ENCODE measurements at places on chromosomes 2 and 18.

- DNase-seq, result no peak
Measured at GRCh38 chr2:177537636-177538035, 145.1 kb downstream of the AGPS start.

- DNase-seq, result peak; percentile 78
Measured at GRCh38 chr18:61606068-61606660, 272.9 kb downstream of the CDH20 start.

GRCh38 chr18:37525262-37525585 is 40.4 kb downstream of the CELF4 start:
- no peak for DNase-seq

DNA sequence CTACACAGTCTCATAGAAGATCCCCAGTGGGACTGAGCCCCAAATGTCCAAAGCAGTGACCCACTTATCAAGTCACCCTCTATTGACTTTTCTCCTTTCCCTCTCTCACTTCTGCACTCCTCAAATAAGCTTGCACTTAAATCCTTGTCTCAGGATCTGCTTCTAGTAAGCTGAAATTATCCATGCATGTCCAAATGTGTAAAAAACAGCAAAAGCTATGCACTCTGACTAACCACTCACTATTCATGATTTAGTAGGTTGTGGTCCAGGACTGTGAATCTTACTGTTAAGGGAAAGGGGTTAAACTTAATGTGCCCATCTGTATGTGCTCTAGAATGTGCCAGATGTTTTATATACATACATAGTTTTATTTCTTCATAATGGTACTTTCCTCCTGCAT is 115.4 kb downstream of the SCG2 start:
- no peak for DNase-seq

DNA sequence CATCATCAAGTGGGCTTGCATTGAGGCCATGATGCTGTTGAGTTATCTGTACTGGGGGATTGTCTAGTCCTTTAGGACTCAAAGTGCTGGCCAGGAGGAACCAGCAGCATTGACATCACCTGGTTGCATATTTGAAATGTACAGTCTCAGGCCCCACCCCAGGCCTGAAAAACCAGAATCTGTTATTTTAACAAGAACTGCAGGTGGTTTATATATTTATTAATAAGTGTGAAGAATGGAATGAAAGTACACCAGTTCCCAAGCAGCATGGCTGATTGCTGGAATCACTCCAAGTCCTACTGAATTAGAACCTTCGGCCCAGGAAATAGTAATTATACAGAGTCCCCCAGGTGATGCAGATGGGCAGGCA is 2.8 kb downstream of the IL1F10 start:
- DNase-seq, result no peak

GRCh38 chr2:59076079-59076619 is 835.0 kb upstream of the FANCL start:
- DNase-seq, result no peak
